Osteoblast (primary cell): ENCODE measurements at places on chromosomes 2 and 18.

GRCh38 chr2:37322368-37322767 lies 2.3 kb downstream of the PRKD3 start:
- DNase-seq = peak; percentile 89

DNA sequence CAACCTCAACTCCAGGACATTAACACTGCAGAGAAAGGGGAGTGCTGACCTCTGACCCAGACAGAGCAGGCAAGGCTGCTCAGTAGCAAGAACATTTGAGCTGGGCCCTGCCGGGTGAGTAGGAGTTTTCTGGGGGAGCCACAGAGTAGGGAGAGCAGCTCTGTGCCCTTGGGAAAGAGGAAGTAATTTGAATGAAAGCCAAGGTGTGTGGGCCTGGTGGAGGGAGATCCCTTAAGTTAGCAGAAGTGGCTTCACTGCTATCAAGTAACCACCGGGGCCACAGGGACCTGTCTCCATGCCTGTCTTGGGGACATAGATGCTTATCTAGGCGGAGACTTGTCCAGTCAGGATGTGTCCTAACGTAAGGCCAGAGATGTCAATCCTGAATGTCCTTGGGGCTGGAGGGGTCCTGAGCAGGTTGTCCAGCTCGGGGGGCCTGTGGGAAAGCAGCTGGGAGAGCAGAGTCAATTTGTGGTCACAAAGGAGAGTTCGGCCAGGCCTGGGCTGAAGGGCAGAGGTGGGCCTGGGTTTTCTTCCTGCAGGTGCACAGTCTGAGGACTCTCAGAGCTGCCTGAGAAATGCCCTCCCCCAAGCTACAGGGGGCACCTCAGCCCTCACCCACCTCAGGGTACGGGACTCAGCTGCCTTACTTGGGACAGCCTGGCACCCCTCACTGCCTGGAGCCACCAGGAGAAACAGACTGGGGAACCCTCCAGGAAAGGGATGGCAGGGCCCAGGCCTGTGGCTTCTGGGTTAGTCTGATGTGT lies 15.0 kb upstream of the OTOF start:
- no peak for DNase-seq

DNA sequence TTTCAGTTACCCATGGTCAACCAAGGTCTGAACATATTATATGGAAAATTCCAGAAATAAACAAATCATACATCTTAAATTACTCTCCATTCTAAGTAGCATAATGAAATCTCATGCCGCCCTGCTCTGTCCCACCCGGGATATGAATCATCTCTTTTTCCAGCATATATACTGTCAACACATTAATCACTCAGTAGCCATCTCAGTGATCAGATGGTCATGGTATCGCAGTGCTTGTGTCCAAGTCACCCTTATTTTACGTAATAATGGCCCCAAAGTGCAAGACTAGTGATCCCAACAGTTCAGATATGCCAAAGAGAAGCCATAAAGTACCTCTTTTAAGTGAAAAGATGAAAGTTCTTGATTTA lies 43.8 kb downstream of the OSBPL6 start:
- peak; percentile 17 for DNase-seq

DNA sequence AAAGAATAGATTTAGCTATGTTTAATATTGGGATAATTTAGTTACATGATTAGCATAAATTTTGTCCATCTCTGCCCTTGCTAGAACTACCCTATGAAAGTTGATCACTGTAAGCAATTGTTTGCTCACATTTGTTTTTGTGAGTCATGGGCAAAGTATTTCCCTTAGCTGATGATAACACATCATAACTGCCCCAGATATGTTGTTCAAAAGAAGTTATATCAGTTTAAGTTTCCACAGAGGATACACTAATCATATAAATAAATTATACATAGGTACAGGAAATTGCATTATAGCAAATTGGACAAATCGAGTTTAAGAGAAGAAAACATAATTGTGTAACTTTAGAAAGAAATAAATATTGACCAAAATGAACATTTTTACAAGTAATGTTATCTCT lies 223.2 kb upstream of the PIK3C3 start:
- no peak for DNase-seq

GRCh38 chr2:29455200-29455860 lies 340.1 kb downstream of the CLIP4 start:
- no peak for DNase-seq

GRCh38 chr2:72454189-72454588 lies 306.5 kb upstream of the CYP26B1 start:
- DNase-seq = no peak

- DNase-seq = no peak
These were observed 43.7 kb downstream of the PAX3 start for GRCh38 chr2:222255090-222255489.

GRCh38 chr2:160492401-160493226 lies 993 bp downstream of the RBMS1 start:
- DNase-seq = peak; percentile 94

GRCh38 chr2:219027511-219028055 lies 13.7 kb downstream of the CFAP65 start:
- DNase-seq = peak; percentile 15
